Right renal pelvis (tissue), 4 donors: ENCODE measurements at places on chromosomes 5 and 9. TPM values are rescaled to one million over a fixed set of nuclear protein-coding genes. Genes with fewer than 3 reads are reported as not detected.

SHROOM1 gene
- 10.8 TPM for polyA plus RNA-seq

MARCOL gene
- not detected for polyA plus RNA-seq

PKD2L2 gene
- 0.41 TPM for polyA plus RNA-seq

SIGMAR1 gene
- polyA plus RNA-seq = 49.5 TPM

PCDHGB2 gene
- 4.1 TPM for polyA plus RNA-seq

RASGRF2 gene
- 1.5 TPM for polyA plus RNA-seq

SYNPO gene
- polyA plus RNA-seq = 114 TPM

SLC6A19 gene
- 66.0 TPM for polyA plus RNA-seq

RBM27 gene
- polyA plus RNA-seq = 32.8 TPM

PCDHB9 gene
- 4.2 TPM for polyA plus RNA-seq

CEP120 gene
- polyA plus RNA-seq = 19.8 TPM

SPATA31A3 gene
- not detected for polyA plus RNA-seq

SCGB3A2 gene
- not detected for polyA plus RNA-seq

EIF4E1B gene
- 0.08 TPM for polyA plus RNA-seq

NRG2 gene
- polyA plus RNA-seq = 1.6 TPM

TOR4A gene
- polyA plus RNA-seq = 3.6 TPM

BARHL1 gene
- polyA plus RNA-seq = not detected

SLC34A1 gene
- 198 TPM for polyA plus RNA-seq

ELOVL7 gene
- polyA plus RNA-seq = 23.1 TPM

CDKN2B-AS1 gene
- polyA plus RNA-seq = 0.11 TPM

ZBTB34 gene
- polyA plus RNA-seq = 24.8 TPM

NR4A3 gene
- polyA plus RNA-seq = 0.37 TPM

PRUNE2 gene
- polyA plus RNA-seq = 13.8 TPM

C5orf52 gene
- not detected for polyA plus RNA-seq

TRPM6 gene
- polyA plus RNA-seq = 1.7 TPM

FOXD4 gene
- 0.70 TPM for polyA plus RNA-seq

HTR4 gene
- 0.05 TPM for polyA plus RNA-seq

SHOC1 gene
- polyA plus RNA-seq = 0.67 TPM

TMEM252 gene
- polyA plus RNA-seq = 5.1 TPM

AQP3 gene
- polyA plus RNA-seq = 51.4 TPM

ROPN1L gene
- polyA plus RNA-seq = 0.70 TPM

NUTM2G gene
- 0.82 TPM for polyA plus RNA-seq

SVEP1 gene
- polyA plus RNA-seq = 7.4 TPM

GGTA1 gene
- 6.6 TPM for polyA plus RNA-seq

SMIM33 gene
- 0.03 TPM for polyA plus RNA-seq

KIF4B gene
- 0.21 TPM for polyA plus RNA-seq

DNAI1 gene
- 1.9 TPM for polyA plus RNA-seq

ERGIC1 gene
- 116 TPM for polyA plus RNA-seq

MOB3B gene
- polyA plus RNA-seq = 27.5 TPM

VLDLR gene
- 41.3 TPM for polyA plus RNA-seq

ZNF883 gene
- 8.1 TPM for polyA plus RNA-seq

PCDHA12 gene
- polyA plus RNA-seq = 0.10 TPM

PCDHGB7 gene
- 16.1 TPM for polyA plus RNA-seq

CARD9 gene
- polyA plus RNA-seq = 2.7 TPM

CLTA gene
- 290 TPM for polyA plus RNA-seq

SARDH gene
- 9.3 TPM for polyA plus RNA-seq

SUSD3 gene
- polyA plus RNA-seq = 9.1 TPM

DENND1A gene
- 24.4 TPM for polyA plus RNA-seq
